ENCODE measurements at places on chromosomes 1 and 21.

DNA sequence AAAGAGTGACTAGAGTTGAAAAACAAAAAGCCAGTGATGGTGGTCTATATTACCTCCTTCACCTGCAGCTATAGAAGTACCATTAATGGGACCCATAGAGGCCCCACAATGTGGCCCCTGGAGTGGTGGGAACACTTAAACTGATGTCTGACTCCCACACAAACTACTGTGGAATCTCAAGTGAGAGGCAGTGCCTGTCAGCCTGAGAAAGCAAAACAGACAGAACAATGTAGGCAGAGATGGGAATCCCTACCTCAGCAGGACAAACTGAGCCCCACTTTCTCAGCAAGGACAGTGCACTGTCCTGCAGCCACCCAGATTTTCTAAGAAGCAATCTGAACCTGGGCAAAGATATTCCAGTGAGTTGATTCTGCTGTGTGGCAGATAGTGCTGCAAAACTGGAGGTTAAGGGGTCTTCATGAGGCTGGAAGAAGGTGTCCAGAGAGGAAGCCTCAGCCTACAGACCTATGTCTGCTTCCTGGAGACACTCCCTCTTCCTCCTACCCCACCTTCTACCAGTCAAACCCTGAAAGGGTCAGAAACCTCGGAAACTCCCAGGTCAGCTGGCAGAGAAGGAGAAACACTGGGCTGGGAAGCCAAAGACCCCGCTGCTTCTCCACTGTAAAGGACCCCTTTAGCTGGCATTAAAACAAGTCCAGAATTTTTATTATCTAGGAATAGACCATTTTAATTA lies 228.7 kb downstream of the C1orf94 start:
- DNase-seq, result no peak

- no peak for DNase-seq
These were observed 135.1 kb downstream of the CLIC6 start for GRCh38 chr21:34803782-34804370.

DNA sequence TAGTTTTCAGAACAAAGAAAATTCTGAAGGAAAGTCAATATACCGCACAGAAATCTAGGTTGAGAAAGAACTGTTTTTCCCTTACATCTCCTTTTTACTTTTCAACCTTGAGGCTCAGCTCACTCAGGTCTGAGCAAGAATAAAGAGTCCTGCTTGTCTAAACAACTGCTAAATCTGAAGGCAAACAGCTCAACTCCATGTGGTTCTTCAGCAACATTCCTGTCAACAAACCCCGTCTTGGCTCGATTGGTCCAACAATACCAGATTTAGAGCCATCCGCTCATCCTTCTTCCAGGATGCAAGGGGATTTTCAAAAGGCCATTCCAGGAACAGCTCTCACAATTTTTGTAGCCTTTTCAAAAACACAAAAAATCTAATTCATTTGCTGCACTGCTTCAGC lies 119.8 kb downstream of the HLCS start:
- no peak for DNase-seq

GRCh38 chr1:190595438-190595837 lies 117.8 kb upstream of the BRINP3 start:
- no peak for DNase-seq

- no peak for DNase-seq
These were observed 1920.4 kb downstream of the MRPL39 start for GRCh38 chr21:23686737-23687523.

- no peak for DNase-seq
These were observed 4.4 kb upstream of the MPZL1 start for GRCh38 chr1:167717351-167717750.
